Activated B cell treated with CpG ODN at 0.5 μM for 24 hours (primary cell): ENCODE measurements at places on chromosomes 2 and 18. TPM values are rescaled to one million over a fixed set of nuclear protein-coding genes. Genes with fewer than 3 reads are reported as not detected.

Gene ABCB11
- 0.05 TPM in 1 of 2 replicates, not detected in the other for total RNA-seq

- no peaks in the 10 kb centered on the region for H3K36me3 ChIP-seq
- H3K27ac ChIP-seq: no peak overlapping the region
- no peak for DNase-seq
- no peaks in the 10 kb centered on the region for H3K4me1 ChIP-seq
These were observed 80.9 kb upstream of the PHLPP1 start for GRCh38 chr18:62634458-62634857.

Gene KCNK3
- total RNA-seq: not detected in 2 replicates

DNA sequence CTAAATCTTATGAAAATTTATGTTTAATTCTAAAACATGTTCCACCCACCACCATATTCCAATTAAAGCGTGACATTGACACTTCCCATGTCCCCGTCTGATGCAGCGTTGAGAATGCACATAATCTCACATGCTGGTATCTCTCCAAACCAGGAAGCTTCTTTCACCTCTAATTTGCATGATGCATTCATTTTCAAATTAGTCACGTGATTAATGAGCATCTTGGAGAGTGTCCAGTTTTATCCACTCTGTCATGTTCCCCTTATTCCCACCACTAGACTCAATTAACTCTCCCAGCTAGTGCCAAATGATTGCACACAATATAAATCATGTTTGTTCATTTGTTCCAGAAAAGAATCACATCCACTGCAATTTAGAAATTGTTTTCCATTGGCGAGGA lies 105.8 kb downstream of the RIT2 start:
- no peak overlapping the region for H3K27ac ChIP-seq
- no peak for DNase-seq
- H3K4me3 ChIP-seq: no peak overlapping the region
- no peaks in the 10 kb centered on the region for H3K36me3 ChIP-seq
- no peaks in the 10 kb centered on the region for H3K27me3 ChIP-seq

Gene IL1RN
- 0.32 TPM in 1 of 2 replicates, not detected in the other for total RNA-seq

DNA sequence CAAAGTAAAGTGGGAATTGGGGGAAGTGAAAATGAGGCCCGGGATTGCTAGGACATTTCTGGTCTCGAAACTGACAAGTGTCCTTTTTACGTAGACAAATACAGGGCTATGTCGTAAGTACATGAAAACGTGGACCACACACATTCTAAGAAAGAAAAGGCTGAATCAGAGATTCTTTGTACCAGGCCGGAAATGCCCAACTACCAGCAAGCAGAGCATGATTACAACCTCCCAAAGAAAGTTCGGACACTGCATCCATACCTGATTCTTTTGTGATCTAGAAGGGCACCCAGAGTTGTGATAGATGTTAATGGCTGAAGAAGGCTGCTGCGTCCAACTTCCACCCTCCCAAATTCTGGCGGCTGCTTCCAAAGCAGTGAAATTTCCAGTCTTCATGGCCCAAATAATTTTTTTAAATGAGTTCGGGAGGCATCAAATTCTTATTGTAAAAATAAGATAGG lies 1.7 kb downstream of the RBMS1 start:
- no peak for DNase-seq
- peaks cover 40% of the 10 kb centered on the region for H3K27me3 ChIP-seq
- H3K4me3 ChIP-seq: peak overlapping the region; percentile 78
- no peak overlapping the region for H3K27ac ChIP-seq

GRCh38 chr2:239523147-239523953 lies 122.5 kb upstream of the HDAC4 start:
- DNase-seq: no peak
- H3K27me3 ChIP-seq: no peaks in the 10 kb centered on the region

Gene COLEC12
- total RNA-seq: 0.05 TPM in 1 of 2 replicates, not detected in the other

Gene SCN7A
- total RNA-seq: not detected in 2 replicates

DNA sequence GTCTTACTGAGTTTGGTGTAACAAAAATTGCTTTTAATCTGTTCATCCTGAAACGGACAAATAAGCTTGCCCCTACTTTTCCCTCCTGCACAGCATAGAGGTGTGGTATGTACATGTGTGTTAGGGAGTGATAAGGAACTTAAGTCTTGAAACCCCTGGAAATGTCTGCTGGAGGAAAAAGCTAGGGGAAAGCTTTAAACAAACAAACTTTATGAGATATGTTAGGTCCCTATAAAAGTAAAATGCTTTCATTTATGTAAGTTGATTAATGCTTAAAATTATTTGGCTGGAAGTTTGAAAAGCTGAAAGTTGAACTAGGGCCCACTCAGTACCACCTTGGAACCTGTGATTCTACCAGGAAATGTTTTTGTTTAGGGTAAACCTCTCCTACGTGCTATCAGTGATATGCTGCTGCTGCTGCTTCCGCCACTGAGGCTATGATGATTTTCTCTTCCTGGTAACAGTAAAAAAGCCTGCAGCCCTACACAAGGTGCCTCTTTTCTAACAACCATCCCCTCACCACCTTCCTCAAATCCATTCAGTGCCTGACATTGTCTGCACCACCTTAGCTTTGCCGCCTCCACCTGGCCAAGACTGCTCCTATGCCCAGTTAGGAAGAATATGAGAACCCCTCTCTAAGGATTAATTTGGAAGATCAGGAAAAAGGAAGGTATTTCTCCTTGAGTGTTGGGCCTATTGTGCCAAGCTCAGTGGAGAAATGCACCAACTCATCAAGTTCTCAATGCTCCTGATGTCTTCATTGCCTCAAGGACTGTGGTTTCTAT lies 2.5 kb upstream of the YES1 start:
- peaks cover 6% of the 10 kb centered on the region for H3K36me3 ChIP-seq
- H3K27ac ChIP-seq: no peak overlapping the region
- H3K27me3 ChIP-seq: peaks cover 57% of the 10 kb centered on the region
- H3K4me1 ChIP-seq: peaks cover 19% of the 10 kb centered on the region

- no peak overlapping the region for H3K27ac ChIP-seq
- no peaks in the 10 kb centered on the region for H3K36me3 ChIP-seq
- no peaks in the 10 kb centered on the region for H3K27me3 ChIP-seq
- DNase-seq: no peak
- peaks cover 5% of the 10 kb centered on the region for H3K4me1 ChIP-seq
These were observed 541.1 kb downstream of the TNS1 start for GRCh38 chr2:217461674-217462073.

DNA sequence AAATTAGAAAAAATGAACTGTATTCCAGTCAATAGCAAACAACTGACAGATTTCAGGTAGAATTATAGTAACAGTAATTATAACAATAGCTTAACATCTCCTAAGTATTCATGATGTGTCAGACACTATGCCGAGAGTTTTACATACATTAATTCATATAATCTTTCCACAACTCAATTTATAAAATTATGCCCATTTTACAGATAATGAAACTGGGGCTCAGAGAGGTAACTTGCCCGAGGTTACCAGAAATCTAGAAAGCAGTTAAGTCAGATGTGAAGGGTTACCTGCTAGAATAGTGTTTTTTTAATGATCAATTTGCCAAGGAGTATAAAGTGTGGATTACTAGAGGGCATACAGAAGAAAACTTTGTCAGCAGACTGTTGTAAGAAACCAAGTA lies 12.2 kb downstream of the NBAS start:
- DNase-seq: no peak
- H3K4me1 ChIP-seq: no peaks in the 10 kb centered on the region
- H3K27ac ChIP-seq: no peak overlapping the region
- no peak overlapping the region for H3K4me3 ChIP-seq
- H3K36me3 ChIP-seq: peaks cover 36% of the 10 kb centered on the region

DNA sequence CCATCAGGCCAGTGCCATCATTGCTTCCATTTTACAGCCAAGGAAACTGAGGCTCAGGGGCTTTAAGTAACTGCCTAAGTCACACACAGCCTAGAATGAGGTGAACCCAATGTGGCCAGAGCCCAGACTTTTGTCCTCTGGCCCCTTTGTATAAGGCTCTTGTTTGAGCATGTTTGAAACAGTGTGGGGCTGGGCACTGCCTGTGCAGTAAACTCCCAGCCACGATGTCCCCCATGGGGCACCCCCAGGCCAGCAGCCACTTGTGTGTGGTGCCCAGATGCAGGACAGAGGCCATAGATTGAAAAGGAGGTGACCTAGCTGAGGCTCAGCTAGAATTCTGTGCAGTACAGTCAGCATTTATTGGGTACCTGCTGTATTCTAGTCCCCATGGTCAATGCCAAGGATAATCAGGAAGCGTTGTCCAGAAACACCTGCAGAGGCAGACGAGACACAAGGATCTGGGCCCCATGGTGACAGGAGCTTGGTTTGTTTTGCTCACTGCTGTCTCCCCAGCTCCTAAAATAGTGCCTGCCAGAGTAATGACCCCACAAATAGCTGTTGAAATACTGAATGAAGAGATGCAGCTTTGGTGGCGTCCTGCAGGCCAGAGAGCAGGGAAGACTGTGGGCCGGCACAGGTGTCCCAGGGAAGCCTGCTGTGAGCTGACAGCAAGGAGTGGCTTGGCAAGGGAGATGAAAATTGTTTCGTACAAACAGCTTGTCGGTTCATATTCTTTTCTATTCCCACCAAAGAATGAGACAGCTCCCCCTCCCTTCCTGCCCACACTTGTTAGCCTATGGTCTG lies 160.7 kb downstream of the LDLRAD4 start:
- H3K4me1 ChIP-seq: peaks cover 41% of the 10 kb centered on the region
- H3K27ac ChIP-seq: no peak overlapping the region
- no peak for DNase-seq
- no peaks in the 10 kb centered on the region for H3K36me3 ChIP-seq
- H3K27me3 ChIP-seq: no peaks in the 10 kb centered on the region
- no peak overlapping the region for H3K4me3 ChIP-seq

GRCh38 chr2:240467659-240468302 lies 32.3 kb downstream of the GPC1 start:
- no peak for DNase-seq
- no peaks in the 10 kb centered on the region for H3K27me3 ChIP-seq
- H3K27ac ChIP-seq: no peak overlapping the region
- H3K4me1 ChIP-seq: peaks cover 2% of the 10 kb centered on the region
- H3K4me3 ChIP-seq: no peak overlapping the region

- H3K4me3 ChIP-seq: no peak overlapping the region
- DNase-seq: no peak
- H3K4me1 ChIP-seq: no peaks in the 10 kb centered on the region
- no peaks in the 10 kb centered on the region for H3K36me3 ChIP-seq
These were observed 31.1 kb downstream of the SLC40A1 start for GRCh38 chr2:189549449-189549832.

- no peak overlapping the region for H3K27ac ChIP-seq
- H3K4me3 ChIP-seq: no peak overlapping the region
- no peaks in the 10 kb centered on the region for H3K27me3 ChIP-seq
- H3K36me3 ChIP-seq: no peaks in the 10 kb centered on the region
These were observed 157.5 kb downstream of the FSIP2 start for GRCh38 chr2:185895828-185896693.

Gene CASP10
- 9.5 and 13.8 TPM in 2 replicates for total RNA-seq

DNA sequence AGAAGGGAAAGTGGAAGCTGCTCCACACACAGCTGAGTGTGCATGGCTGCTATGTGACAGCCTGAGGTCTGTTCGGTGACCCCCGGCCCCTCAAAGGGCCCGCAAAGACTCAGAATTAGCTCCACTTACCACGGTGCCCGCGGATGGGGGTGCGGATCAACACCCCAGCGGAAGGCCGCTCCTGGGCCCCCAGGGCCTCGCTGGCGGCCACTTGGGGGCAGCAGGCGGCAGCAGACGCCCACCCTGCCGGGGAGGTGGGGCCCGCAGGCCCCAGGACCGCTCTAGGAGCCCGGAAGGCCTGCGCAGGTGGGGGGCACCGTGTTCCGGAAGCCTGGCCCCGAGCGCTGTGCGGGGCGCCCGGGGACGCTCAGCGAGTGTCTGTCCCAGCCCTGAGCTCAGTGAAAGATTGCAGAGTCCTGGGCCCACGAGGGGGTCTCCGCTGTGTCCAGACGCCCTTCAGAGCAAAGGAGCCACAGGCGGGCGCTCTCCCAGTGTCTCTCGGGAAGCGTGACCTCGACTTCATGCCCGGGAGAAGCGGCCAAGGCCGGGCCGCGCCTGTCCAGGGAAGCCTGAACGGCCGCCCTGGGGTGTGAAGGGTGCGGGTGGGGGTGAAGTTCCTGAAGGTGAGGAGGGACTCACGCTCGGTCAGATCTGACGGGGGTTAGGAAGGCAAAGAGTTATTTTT lies 118.7 kb downstream of the VAPA start:
- no peaks in the 10 kb centered on the region for H3K27me3 ChIP-seq
- peak overlapping the region; percentile 68 for H3K27ac ChIP-seq
- no peaks in the 10 kb centered on the region for H3K36me3 ChIP-seq
- H3K4me1 ChIP-seq: peaks cover 11% of the 10 kb centered on the region

DNA sequence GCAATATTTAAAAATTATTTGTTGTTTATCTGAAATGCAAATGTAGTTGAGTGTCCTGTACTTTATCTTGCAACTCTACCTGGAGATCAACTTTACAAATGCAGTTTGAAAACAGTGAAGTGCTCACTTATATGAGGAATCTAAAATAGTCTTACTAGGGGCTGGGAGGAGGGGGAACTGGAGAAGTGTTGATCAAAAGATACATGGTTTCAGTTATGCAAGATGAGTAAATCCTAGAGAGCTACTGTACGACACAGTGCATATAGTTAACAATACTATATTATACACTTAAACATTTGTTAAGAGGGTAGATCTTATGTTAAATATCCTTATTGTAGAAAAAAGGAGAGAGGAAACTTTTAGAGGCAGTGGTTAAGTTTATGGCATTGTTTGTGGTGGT lies 241.9 kb downstream of the BCL11A start:
- H3K4me1 ChIP-seq: peaks cover 85% of the 10 kb centered on the region
- peak overlapping the region; percentile 46 for H3K4me3 ChIP-seq
- H3K27me3 ChIP-seq: no peaks in the 10 kb centered on the region
- H3K27ac ChIP-seq: peak overlapping the region; percentile 41

Gene SLC4A5
- total RNA-seq: 5.4 and 5.9 TPM in 2 replicates

- no peaks in the 10 kb centered on the region for H3K4me1 ChIP-seq
- H3K27ac ChIP-seq: no peak overlapping the region
- no peaks in the 10 kb centered on the region for H3K36me3 ChIP-seq
- no peak for DNase-seq
- no peak overlapping the region for H3K4me3 ChIP-seq
- H3K27me3 ChIP-seq: no peaks in the 10 kb centered on the region
These were observed 496.5 kb downstream of the PID1 start for GRCh38 chr2:228774548-228774947.

- no peak overlapping the region for H3K4me3 ChIP-seq
- H3K36me3 ChIP-seq: no peaks in the 10 kb centered on the region
- H3K4me1 ChIP-seq: no peaks in the 10 kb centered on the region
- no peak for DNase-seq
- no peaks in the 10 kb centered on the region for H3K27me3 ChIP-seq
- H3K27ac ChIP-seq: no peak overlapping the region
These were observed 437.6 kb downstream of the DLGAP1 start for GRCh38 chr18:4017480-4017879.

DNA sequence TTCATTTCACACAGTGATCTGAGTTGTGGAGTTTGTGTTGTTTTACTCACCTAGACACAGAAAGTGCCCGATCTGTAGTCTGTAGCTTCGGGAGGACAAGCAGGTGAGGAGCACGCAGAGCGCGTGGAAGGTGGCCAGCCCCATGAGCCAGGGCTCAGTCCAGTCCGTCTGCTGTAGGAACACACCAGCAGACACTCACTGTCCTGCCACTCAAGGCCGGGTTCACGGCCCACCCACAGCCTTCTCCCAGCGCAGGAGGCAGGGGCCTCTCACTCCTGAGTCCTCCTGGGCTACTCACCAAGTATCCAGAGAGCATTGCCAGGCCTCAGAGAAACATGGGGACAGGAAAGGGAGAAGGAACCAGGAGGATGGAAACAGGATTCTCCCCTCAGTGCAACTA lies 1.7 kb downstream of the TMEM18 start:
- H3K27me3 ChIP-seq: no peaks in the 10 kb centered on the region
- H3K4me1 ChIP-seq: peaks cover 66% of the 10 kb centered on the region
- peak overlapping the region; percentile 8 for H3K27ac ChIP-seq
- peak overlapping the region; percentile 90 for H3K4me3 ChIP-seq

- H3K27ac ChIP-seq: no peak overlapping the region
- DNase-seq: no peak
- no peaks in the 10 kb centered on the region for H3K36me3 ChIP-seq
- peaks cover 35% of the 10 kb centered on the region for H3K4me1 ChIP-seq
- H3K4me3 ChIP-seq: no peak overlapping the region
These were observed 112.8 kb downstream of the UPP2 start for GRCh38 chr2:158214431-158214830.
